ENCODE measurements at places on chromosomes 7 and 10.

DNA sequence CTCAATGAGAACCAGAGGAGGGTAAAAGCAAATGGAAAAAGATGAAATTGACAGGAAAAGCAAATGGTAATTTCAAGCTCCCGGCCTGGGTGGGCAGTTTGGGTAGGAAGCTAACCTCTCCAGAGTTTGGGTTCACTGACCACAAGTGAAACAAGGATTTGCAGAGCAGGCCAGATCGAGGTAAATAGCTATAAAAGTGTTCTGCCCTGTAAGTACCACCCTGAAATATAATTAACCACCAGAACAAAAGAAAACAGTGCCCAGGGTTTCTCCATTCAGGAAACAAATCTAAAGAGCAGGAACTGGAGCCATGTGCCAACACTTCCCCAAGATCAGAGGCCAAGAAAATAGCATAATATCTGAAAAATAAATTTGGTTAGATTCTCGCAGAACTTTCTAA, 276.7 kb upstream of the MEOX2 start:
- DNase-seq, result no peak

GRCh38 chr7:135970682-135971365, 6.3 kb downstream of the MTPN start:
- DNase-seq, result no peak

DNA sequence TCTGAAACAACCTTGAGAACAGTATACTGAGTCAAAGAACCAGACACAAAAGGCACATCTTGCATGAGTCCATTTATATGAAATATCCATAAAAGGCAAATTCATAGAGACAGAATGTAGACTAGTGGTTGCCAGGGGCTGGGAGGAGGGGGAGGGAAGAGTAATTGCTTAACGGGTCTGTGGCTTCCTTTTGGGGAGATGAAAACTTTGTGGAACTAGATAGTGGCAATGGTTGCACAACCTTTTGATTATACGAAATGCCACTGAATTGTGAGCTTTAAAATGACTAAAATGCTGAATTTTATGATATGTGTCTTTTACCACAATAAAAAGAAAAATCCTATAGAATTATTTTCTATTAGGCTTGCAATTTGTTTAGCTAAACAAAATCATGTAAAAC, 16.8 kb downstream of the ADRB1 start:
- DNase-seq, result no peak

DNA sequence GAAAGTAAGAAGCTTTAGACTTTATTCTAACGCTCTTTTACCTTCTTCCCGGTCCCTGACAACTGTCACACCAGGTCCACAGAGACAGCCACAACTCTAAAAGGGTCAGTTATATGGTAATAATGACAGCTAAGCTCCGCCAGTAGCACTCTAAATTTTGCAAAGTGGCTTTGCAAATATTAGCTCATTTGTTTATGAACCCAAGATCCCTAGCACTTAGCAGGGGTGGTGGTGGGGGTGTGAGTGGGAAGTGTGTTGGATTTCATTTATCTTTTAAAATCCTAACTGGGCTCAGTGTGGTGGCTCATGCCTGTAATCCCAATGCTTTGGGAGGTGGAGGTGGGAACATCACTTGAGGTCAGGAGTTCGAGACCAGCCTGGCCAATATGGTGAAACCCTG, 34.8 kb upstream of the SDK1 start:
- DNase-seq, result no peak

DNA sequence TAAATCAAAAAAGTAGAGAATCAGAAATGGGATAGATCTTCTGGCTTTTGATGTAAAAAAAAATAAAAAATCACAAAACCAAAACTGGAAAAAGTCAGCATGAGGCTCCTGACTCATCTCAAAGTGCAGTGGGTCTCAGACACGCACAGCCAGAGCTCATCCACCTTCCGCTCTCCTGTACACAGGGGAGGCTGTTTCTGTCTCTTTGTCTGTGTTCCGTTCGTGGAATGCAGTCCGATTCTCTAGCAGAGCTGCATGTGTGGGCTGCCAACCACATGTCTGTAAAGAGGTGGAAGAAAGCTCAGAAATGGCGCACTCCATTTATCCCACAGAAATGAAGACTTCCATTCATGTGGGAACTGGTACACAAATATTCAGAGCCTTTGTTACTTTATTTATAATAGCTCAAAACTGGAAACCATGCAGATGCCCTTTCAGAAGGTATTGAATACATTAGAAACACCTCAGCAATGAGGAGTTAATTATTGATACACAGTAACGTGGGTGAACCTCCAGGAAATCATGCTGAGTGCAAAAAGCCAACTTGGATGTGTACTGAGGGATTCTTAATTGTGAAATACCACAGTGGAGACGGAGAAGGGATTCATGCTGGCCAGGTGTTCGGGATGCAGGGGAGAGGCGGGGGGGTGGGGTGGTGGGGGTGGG, 123.3 kb downstream of the TRRAP start:
- no peak for DNase-seq

All from hematopoietic multipotent progenitor cell (in vitro differentiated cells).